ENCODE measurements at places on chromosomes 12 and 14.

GRCh38 chr14:45150386-45150890, 14.7 kb downstream of the FANCM start:
- DNase-seq: no peak

DNA sequence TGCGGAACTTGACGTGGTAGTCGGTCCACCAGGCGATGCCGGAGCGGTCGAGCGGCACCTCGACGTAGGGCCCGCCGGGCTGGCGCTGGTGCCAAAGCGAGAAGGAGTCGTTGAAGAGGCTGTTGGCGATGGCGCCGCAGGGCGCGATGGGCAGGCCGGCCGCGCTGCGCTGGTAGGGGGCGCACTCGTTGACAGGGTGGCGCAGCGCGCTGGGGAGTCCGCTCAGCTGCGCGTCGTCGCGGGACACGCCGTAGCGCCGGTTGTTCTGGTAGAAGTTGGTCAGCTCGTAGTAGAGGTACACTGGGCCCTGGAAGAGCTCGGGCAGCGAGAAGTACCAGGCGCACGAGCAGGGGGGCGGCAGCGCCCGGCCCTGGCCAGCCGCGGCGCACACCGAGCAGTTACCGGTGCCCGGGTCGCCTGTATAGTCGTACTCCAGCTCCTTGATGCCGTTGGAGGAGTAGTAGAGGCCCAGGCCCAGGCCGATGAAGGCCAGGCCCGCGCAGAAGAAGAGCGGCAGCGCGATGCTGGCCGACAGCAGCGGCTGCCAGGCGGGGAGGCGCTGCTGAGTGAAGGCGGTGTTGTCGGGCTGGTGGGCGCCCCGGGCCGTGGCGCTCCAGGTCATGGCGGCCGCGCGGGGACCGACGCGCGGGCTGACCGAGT, 482 bp downstream of the TMEM30B start:
- DNase-seq: no peak

GRCh38 chr14:75926431-75927115, 55.2 kb downstream of the TGFB3 start:
- DNase-seq: no peak

DNA sequence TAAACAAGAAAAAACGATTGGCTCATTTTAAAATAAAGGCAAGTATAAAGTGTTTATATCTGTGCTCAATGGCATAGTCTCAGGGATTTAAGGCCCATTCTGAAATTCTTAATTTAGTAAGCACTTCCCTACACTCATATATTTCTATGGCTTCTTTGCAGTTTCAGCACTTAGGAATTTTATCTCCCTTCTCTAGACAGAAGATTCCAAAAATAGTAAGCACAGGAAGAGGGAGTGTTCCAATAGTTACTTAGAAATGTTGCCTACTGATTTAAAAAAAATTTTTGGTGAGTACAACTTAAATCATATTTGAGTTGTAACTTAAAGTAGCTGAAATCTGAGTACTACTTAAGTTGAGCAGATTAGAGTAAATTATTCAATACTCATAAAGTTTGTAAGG, 19.8 kb downstream of the INSM2 start:
- no peak for DNase-seq

DNA sequence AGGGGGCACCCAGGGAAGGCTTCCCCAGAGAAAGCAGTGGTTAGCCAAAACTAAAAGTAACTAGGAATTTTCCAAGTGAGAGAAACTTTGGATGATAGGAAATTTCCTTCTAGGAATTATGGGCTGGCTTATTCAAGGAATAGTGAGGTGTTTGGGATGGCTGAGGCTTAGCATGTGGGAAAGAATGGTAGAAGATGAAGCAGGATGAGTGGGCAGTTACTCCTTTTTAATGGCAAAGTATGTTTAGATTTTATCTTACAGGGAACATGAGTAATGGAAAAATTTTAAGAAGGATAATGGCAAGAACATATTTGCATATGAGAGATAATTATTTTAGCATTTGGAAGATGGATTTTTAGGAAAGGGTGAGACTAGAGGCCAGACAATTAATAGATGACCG, 197.6 kb downstream of the SLC38A4 start:
- DNase-seq: no peak

GRCh38 chr12:47947341-47947740, 16.1 kb upstream of the TMEM106C start:
- DNase-seq: no peak

GRCh38 chr12:54184024-54184805, 4.6 kb downstream of the SMUG1 start:
- no peak for DNase-seq

DNA sequence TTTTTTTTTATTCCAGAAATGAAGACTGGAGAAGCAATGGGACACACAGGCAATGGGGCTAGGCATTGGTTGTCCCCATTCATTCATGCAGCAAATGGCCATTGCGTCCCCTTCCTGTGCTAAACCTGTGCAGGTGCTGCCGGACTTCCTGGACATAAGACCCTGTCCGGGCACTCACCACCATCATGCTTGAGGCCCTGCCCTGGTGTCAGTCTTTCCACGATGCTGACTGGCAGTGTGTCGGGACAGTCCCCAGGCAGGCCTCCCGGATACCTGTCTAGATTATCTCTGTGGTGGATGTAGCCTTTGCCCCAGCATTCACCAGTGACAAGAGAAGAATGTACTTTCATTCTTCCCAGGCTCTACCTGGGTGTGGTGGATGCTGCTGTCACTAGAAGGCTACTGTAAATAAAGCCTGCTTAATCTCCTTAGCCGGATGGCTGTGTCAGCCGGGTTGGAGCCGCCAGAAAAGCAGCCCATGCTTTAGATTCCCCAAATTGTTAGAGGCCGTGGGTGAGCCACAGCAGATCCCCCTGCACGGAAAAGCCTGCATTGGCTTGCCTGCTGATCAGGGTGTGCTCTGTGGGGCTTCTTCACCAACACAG, 94.5 kb upstream of the PARP11 start:
- DNase-seq: no peak

Measured in GDM1 (cell line).